Uterus (tissue), 4 donors: ENCODE measurements at places on chromosomes 5 and 9. TPM values are rescaled to one million over a fixed set of nuclear protein-coding genes. Genes with fewer than 3 reads are reported as not detected.

Gene SPINK6
- not detected for total RNA-seq

Gene FOXD1
- 0.28 TPM for total RNA-seq

Gene CCL27
- total RNA-seq: not detected

Gene GABRA6
- total RNA-seq: not detected

Gene HTR4
- total RNA-seq: 0.26 TPM

Gene BSPRY
- not detected for total RNA-seq

Gene PLCXD3
- 10.1 TPM for total RNA-seq

Gene SPINK7
- total RNA-seq: not detected

Gene GRM6
- total RNA-seq: not detected

Gene CAMK4
- total RNA-seq: 33.9 TPM

Gene PTTG1
- 10.6 TPM for total RNA-seq

- no peak for DNase-seq
- H3K27ac ChIP-seq: no peak overlapping the region
- H3K4me1 ChIP-seq: no peaks in the 10 kb centered on the region
- H3K36me3 ChIP-seq: no peaks in the 10 kb centered on the region
- no peak overlapping the region for H3K4me3 ChIP-seq
Observed at GRCh38 chr5:385321-385720, 57.7 kb upstream of the EXOC3 start.

DNA sequence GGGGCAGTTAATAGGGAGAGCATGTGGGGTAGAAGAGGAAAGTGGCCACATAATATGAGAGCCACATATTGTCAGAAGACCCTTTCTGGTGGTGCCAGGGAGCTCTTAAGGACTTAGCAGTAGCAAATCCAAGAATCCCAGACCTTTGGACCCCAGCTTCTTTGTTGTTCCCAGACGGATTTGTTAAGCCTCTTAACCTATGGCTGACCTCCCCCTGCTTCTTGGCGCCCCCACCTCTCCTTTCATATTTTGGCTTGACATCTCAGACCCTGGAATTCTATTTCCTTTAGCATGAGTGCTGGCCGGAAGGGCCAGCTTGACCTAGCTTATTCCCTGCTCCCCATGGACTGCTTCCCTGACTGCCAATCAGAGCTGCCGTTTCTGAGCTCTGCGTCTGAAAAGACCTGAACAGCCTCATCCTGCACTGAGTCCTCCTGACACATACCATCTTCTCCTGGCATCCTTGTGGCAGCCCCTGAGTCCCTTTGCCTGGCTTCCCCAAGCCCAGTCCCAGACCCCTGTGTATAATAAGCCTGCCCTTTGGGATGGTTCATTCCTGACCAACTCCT is 116.3 kb downstream of the PRKACG start:
- no peak for DNase-seq
- no peak overlapping the region for H3K4me3 ChIP-seq
- H3K27ac ChIP-seq: peak overlapping the region; percentile 7
- no peaks in the 10 kb centered on the region for H3K27me3 ChIP-seq
- H3K4me1 ChIP-seq: no peaks in the 10 kb centered on the region

- DNase-seq: no peak
- H3K4me3 ChIP-seq: no peak overlapping the region
- H3K4me1 ChIP-seq: no peaks in the 10 kb centered on the region
Observed at GRCh38 chr5:131081374-131081773, 83.7 kb downstream of the HINT1 start.

GRCh38 chr5:110956280-110956912 is 115.1 kb upstream of the TSLP start:
- H3K27ac ChIP-seq: no peak overlapping the region
- no peaks in the 10 kb centered on the region for H3K4me1 ChIP-seq
- H3K27me3 ChIP-seq: no peaks in the 10 kb centered on the region
- H3K36me3 ChIP-seq: no peaks in the 10 kb centered on the region
- DNase-seq: no peak

DNA sequence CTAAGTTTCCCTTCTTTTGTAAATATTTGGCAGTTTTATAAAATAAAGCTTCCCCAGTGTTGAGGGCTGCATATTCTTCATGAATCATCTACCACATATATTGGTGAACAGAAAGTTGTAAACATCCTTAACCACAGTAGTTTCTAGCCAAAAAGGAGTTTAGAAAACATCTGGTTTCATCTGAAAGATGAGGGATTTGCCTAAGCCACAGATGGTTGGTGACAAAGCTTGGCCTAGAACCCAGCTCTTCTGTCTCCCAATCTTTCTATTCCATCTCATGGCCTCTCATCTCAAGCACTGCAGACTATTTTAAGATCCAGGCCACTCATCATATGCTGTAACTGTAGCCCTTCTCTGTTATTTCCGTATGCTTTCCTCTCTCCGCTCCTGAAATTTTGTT is 232.3 kb upstream of the TRPM3 start:
- no peak for DNase-seq
- H3K4me1 ChIP-seq: no peaks in the 10 kb centered on the region
- no peaks in the 10 kb centered on the region for H3K36me3 ChIP-seq

DNA sequence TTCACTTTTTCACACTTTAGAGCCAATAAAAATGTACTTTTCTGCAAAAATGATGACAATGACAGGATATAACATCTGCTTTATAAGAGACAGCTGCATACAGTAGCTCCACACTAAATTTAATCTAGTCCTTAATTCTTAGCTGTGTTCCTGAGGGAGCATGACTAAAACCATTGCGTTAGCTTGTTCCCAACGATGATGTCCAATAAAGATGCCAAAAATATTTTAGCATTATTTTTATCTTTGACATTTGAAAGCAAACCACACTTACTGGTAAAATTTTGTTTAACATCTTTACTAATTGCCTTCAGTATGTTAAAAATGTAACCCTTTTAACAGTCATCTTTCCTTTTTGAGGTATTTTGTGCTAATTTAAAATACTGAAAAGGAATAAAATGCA is 382.7 kb downstream of the CHSY3 start:
- no peaks in the 10 kb centered on the region for H3K4me1 ChIP-seq
- H3K27me3 ChIP-seq: no peaks in the 10 kb centered on the region
- H3K27ac ChIP-seq: no peak overlapping the region
- H3K4me3 ChIP-seq: no peak overlapping the region

DNA sequence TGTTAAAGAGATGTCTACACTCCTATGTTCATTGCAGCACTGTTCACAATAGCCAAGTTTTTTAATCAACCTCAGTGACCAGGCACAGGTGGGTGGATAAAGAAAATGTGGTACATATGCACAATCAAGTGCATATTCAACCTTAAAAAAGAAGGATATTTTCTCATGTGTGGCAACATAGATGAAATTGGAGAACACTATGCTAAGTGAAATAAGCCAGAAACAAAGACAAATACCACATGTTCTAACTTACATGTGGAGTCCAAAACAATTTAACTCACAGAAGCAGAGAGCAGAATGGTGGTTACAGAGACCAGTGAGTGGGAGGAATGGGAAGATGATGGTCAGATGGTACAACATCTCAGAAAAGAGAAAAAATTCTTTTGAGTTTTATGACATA is 31.8 kb downstream of the ANXA1 start:
- DNase-seq: no peak
- H3K4me3 ChIP-seq: no peak overlapping the region
- H3K36me3 ChIP-seq: no peaks in the 10 kb centered on the region

- H3K27ac ChIP-seq: no peak overlapping the region
- no peaks in the 10 kb centered on the region for H3K27me3 ChIP-seq
- H3K36me3 ChIP-seq: no peaks in the 10 kb centered on the region
- H3K4me1 ChIP-seq: no peaks in the 10 kb centered on the region
- no peak for DNase-seq
- no peak overlapping the region for H3K4me3 ChIP-seq
Observed at GRCh38 chr5:75023368-75024159, 28.8 kb downstream of the GCNT4 start.

GRCh38 chr5:125700380-125700861 is 722.8 kb upstream of the GRAMD2B start:
- no peak overlapping the region for H3K4me3 ChIP-seq
- H3K36me3 ChIP-seq: no peaks in the 10 kb centered on the region
- peaks cover 5% of the 10 kb centered on the region for H3K4me1 ChIP-seq
- H3K27me3 ChIP-seq: no peaks in the 10 kb centered on the region
- no peak overlapping the region for H3K27ac ChIP-seq

DNA sequence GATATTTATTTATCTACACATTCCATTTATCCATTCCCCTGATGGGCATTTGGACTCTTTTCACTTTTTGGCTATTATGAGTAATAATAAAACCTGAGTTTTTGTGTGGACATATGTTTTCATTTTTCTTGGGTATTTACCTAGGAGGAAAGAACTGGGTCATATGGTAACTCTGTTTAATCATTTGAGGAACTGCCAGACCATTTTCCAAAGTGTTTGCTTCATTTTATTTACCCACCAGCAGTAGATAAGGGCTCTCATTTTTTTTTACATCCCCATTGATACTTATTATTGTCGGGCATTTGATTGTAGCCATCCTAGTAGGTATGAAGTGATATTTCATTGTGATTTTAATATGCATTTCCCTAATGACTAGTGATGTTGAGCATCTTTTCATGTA is 7.7 kb upstream of the PTPDC1 start:
- no peaks in the 10 kb centered on the region for H3K36me3 ChIP-seq
- no peak overlapping the region for H3K27ac ChIP-seq
- H3K4me3 ChIP-seq: no peak overlapping the region
- no peak for DNase-seq
- H3K27me3 ChIP-seq: no peaks in the 10 kb centered on the region

GRCh38 chr9:129313331-129313955 is 135.4 kb upstream of the IER5L start:
- H3K27me3 ChIP-seq: no peaks in the 10 kb centered on the region
- DNase-seq: no peak
- peaks cover 12% of the 10 kb centered on the region for H3K4me1 ChIP-seq
- H3K27ac ChIP-seq: no peak overlapping the region
- H3K36me3 ChIP-seq: no peaks in the 10 kb centered on the region

DNA sequence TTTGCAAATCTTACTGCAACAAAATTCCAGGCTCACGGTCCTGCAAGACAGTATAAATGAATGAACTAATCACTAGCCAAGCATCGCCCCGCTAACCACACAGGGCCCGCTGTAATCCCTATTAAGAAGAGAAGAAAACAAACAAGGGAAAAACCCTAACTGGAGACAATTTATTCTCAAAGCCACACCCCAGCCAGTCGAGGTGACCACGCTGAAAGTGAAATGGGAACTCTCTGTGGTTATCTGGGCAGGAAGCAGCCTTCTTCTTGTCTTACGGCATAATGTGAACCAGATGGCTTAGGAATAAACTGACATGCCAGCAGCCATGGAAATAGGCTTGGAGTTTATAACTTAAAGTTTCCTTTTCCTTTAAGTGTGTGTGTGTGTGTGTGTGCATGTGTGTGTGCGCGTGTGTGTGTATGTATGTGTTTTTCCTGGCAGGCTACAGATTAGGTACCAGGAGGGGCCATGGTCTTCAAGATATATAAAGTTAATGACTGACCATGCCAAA is 120.2 kb downstream of the SEMA6A start:
- no peak overlapping the region for H3K4me3 ChIP-seq
- no peaks in the 10 kb centered on the region for H3K36me3 ChIP-seq
- H3K4me1 ChIP-seq: no peaks in the 10 kb centered on the region

DNA sequence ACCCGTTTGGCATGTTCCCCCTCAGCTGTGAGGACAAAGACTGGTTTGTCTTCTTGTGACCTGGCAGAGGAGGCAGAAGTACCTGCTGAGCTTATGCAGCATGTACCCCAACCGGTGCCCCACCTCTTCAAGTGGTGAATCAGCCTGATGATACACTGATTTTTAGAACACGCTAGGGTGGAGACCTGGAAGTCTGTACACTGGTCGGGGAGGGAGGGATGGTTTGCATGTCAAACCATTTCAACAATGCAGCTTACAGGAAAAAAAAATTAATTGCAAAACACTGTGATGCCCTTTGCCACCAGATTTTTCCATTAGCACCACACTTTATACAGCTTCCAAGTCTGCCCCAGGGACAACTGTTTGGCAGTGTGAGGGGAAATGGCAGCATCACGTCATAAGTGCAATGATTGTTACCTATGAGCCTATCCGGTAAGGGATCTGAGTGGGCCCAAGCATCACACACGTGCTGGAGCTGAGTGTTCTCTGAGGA is 155.1 kb upstream of the DMRT1 start:
- peaks cover 2% of the 10 kb centered on the region for H3K4me1 ChIP-seq
- no peak for DNase-seq
- peak overlapping the region; percentile 85 for H3K27ac ChIP-seq
- no peak overlapping the region for H3K4me3 ChIP-seq
- no peaks in the 10 kb centered on the region for H3K27me3 ChIP-seq

DNA sequence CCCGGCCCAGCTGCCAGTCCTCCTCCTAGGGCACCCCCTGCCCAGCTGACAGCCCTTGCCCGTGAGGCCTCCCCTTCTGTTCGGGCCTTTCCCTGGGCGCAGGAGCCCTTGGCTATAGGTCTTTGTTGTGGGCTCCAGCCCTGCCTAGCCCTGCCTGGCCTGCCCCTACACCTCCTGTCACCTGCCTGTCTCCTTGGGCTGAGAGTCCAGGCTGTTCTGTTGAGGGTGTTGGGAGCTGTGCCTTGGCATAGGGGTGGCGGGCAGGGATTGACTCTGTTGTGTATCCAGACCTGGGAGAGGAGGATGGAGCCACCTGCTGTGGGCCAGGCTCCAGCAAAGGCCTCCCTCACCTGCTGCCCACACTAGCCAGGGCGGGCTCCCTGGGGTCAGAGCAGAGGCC is 11.6 kb downstream of the FCN2 start:
- H3K27ac ChIP-seq: no peak overlapping the region
- no peak for DNase-seq
- H3K36me3 ChIP-seq: no peaks in the 10 kb centered on the region
- no peak overlapping the region for H3K4me3 ChIP-seq

DNA sequence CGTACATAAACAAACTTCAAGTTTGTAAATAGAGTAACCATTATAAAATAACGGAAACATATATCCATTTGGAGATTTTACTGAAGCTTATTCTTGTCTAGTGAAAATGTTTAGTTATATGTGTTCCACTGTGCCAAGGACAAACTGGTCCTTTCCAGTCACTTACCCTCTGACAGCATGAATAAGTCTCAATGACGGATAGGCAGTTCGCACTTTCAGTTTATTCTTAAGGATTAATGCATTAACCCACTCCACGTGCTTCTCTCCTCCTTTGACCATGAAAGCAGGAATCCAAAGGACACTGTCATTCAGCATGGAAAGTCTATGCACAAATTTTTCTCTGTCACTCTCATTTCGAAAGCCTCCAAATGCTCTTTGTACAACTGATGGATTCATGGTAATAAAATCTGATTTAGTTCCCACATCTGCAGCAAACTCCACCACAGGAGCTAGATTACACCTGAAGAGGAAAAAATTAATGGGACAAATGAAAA is 47.1 kb downstream of the ST8SIA4 start:
- no peaks in the 10 kb centered on the region for H3K36me3 ChIP-seq
- H3K4me1 ChIP-seq: no peaks in the 10 kb centered on the region
- H3K27me3 ChIP-seq: no peaks in the 10 kb centered on the region
- no peak for DNase-seq
- no peak overlapping the region for H3K27ac ChIP-seq

GRCh38 chr9:22469928-22470544 is 23.4 kb downstream of the DMRTA1 start:
- no peaks in the 10 kb centered on the region for H3K4me1 ChIP-seq
- no peaks in the 10 kb centered on the region for H3K36me3 ChIP-seq
- H3K4me3 ChIP-seq: no peak overlapping the region
- H3K27ac ChIP-seq: no peak overlapping the region

GRCh38 chr9:136759001-136759400 is 958 bp upstream of the LCN8 start:
- no peak overlapping the region for H3K4me3 ChIP-seq
- no peaks in the 10 kb centered on the region for H3K36me3 ChIP-seq
- H3K4me1 ChIP-seq: no peaks in the 10 kb centered on the region
- H3K27me3 ChIP-seq: no peaks in the 10 kb centered on the region
- DNase-seq: no peak
- H3K27ac ChIP-seq: no peak overlapping the region
